Stimulated activated CD4-positive, alpha-beta T cell treated with anti-CD3 and anti-CD28 coated beads, Interleukin-12 subunit alpha, Interleukin-12 subunit beta, amount 100 ng/mL, for 24 hours (primary cell): ENCODE measurements at places on chromosomes 1 and 21.

- no peak for DNase-seq
These were observed 675.7 kb upstream of the CHRM3 start for GRCh38 chr1:238710697-238711096.

DNA sequence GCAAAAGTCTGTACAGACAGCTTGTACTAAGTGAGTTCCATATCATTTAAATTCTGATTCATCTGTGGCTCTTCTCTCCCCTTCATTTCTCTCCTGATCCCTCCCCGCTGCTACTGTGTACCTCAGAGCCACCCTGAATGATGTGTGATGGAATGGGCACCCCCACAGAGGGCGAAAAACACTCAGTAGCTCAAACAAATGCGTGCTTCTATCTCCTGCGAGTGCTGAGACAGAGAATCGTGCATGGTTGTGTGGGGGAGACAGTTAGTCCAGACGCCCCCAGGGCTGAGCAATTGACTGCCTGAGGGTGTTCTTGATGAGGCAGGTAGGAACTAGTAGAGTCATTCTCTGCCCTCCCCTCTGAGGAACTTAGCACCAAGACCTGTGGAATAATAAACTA, 269.8 kb downstream of the ZNF648 start:
- no peak for DNase-seq

DNA sequence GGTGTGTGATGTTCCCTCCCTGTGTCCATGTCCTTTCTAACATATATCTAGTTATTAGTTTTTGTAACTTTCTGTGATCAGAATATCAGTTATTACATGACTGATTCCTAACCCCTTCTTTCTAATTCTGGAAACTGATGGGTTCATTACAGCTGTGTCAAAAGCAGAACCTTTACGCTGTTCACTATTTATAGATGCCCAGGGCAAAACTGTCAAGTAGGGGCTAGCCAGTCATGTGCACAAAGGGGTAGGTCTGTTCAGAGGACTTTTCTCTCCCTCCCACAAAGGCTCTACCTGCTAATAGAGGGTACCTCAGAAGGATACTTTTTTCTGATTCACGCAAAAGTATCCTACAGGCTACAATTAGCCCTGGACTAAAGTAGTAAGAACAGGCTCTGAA, 79.2 kb downstream of the NRDC start:
- no peak for DNase-seq

DNA sequence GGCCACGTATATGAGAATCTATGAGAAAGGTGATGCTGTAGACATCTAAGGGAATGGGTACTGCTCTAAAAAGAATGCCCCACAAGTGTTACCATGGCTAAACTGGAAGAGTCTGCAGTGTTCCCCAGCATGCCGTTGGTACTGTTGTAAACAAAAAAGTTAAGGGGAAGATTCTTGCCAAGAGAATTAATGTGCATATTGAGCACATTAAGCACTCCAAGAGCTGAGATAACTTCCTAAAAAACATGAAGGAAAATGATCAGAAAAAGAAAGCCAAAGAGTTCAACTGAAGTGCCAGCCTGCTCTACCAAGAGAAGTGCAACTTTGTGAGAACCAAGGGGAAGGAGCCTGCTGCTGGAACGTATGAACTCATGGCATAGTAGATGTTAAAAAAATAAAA, 40.8 kb downstream of the PLPP3 start:
- DNase-seq = no peak

GRCh38 chr1:24751833-24752232, 6.6 kb downstream of the CLIC4 start:
- DNase-seq = no peak

GRCh38 chr1:37831809-37832208, 23.8 kb upstream of the YRDC start:
- DNase-seq = no peak
